ENCODE measurements at places on chromosomes 1 and 21.

- DNase-seq, result no peak
Measured at GRCh38 chr1:3588395-3588794, 22.9 kb downstream of the MEGF6 start.

DNA sequence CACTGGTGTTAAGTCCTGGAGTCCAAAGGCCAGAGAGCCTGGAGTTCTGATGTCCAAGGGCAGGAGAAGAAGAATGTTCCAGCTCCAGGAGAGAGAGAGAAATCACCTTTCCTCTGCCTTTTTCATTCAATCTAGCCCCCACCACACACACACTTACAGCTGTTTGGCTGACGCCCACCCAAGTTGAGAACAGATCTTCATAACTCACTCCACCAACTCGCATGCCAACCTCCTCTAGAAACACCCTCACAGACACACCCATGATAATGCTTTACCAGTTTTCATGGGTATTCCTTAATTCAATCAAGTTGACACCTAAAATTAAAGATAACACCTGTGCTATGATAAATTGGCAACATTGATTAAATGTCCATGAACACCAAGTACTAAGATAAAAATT lies 42.0 kb downstream of the MNDA start:
- DNase-seq, result no peak

GRCh38 chr1:44724955-44725698 lies 5.8 kb downstream of the RNU5D-1 start:
- no peak for DNase-seq

GRCh38 chr1:230747127-230747730 lies at the start of gene CAPN9:
Gene CAPN9, plus strand, starts transcription at chr1:230747388. Its CDS starts 109 bp downstream, at chr1:230747497.
- DNase-seq, result no peak

DNA sequence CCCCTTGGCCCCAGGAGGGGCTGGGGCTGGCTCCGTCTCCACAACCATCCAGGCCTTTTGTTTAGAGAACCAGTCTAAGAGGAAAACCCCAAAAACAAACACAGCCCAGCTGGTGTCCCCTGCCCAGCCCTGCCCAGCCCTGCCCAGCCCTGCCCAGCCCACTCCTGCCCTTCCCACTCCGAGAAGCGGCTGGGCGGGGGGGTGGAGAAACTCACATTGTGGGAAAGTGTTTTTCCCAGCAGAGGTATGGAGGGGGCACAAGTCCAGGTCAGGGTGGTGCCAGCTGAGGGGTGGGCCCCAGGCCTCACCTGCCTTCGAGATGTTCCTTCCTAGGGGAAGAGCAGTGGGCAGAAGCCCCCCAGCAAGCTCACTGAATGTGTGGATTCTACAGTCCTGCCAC lies 10.0 kb upstream of the FAM131C start:
- DNase-seq, result no peak

DNA sequence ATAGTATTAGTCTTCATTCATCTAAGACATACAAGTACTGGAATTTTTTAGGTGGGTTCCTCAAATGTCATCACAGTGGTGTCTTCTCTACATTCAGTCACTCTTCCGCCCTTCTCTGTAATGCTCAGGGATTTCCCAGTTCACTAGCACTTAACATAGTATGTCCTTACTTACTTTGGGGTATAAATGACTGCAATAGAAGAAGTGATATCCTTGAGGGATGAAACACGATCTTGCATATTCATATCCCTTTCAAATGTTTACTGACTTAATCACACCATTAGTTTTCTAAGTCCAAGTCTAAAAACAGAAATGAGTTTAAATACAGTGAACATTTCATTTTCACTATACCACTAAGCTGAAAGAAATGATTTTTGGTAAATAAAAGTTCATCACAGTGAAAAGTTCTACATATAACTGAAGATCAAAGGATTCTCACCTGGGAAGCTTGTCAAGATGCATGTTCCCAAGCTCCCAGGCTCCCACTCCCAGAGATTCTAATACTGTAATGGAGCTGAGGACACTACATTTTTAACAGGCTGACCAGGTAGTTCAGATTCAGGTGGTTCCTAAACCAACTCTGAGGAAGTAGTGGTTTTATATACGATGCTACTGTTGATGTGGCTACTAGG lies 29.7 kb downstream of the MRPL39 start:
- DNase-seq, result no peak

DNA sequence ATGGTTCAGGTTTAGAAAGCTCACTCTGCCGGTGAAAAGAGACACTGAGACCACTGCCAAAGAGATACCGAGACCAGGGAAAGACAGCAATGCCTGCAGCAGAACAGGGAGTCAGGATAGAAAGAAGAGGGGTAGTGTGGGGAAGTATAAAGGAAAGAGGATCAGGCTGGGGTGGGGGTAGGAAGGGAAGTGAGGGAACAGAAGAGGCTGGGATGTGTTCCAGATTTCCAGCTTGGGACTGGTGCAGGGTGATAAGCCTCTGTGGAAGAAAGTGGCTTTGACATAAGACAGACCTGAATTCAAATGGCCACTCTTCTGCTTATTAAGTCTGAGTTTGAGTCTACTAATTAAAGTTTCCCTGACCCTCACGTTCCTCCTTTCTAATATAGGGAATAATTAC lies 105.9 kb downstream of the PIK3R3 start:
- DNase-seq, result no peak

GRCh38 chr1:181044449-181044966 lies 10.7 kb downstream of the MR1 start:
- DNase-seq, result no peak

GRCh38 chr1:28973596-28974421 lies 59.4 kb downstream of the EPB41 start:
- peak; percentile 16 for DNase-seq

DNA sequence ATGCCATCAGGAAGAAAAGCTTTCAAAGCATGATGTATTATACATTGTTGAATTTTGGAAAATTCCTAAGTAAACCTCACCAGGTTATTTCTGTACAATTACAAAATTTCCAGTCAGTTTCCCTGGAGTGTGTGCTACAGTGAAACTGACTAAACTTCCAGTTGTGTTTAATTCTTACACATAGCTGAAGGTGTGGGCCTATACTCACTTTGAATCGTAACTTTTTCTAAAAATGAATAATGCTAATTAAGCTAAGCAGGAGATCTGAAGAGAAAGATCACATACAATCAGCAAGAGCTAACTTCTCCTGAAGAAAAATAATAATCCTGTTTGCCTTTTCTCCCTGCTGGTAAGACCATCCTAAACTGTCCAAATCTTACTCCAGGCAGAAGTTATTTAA lies 537.2 kb upstream of the PBX1 start:
- no peak for DNase-seq

- DNase-seq, result no peak
Measured at GRCh38 chr1:172338295-172338735, 82.2 kb upstream of the C1orf105 start.

GRCh38 chr1:74689621-74690363 lies 16.2 kb upstream of the ERICH3 start:
- DNase-seq, result peak; percentile 37

GRCh38 chr1:221159608-221160007 lies 280.4 kb downstream of the HLX start:
- DNase-seq, result no peak

DNA sequence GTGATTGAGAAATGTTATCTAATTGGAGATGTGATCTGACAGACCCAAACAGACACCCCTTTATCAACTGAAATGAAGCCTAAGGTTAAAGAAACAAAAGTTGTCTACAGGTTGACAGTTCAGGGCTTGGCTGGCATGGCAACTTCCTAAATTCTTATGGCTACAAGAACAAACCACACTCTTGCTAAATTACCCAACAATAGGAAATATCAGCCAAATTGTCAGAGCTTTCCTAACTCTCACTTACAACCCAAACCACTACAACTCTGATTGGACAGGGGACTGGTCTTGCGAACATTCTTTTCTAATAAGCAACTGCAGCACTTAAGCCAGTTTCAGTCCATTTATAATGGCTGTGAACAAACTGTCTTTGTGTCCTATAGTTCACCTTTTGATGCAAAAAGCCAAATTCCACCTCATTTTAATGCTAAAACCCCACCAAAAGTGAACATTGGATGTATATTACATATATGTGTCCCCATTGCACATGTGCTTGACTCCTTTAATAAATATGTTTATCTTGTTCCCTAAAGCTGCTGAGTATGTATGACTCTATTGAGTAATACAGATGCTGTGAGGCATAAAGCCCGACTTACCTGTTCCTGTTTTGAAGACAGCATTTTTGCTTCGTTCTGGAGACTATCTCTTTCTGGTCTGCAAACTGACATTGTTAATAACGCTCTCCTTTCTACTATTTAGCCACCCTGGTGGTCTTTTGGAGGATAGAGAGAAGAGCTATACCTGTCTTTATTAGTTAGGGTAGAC lies 101.3 kb upstream of the HMCN1 start:
- DNase-seq, result peak; percentile 63

GRCh38 chr21:16569679-16570078 lies 839.9 kb downstream of the USP25 start:
- DNase-seq, result no peak

- no peak for DNase-seq
Measured at GRCh38 chr1:79694241-79694640, 687.7 kb upstream of the ADGRL4 start.

DNA sequence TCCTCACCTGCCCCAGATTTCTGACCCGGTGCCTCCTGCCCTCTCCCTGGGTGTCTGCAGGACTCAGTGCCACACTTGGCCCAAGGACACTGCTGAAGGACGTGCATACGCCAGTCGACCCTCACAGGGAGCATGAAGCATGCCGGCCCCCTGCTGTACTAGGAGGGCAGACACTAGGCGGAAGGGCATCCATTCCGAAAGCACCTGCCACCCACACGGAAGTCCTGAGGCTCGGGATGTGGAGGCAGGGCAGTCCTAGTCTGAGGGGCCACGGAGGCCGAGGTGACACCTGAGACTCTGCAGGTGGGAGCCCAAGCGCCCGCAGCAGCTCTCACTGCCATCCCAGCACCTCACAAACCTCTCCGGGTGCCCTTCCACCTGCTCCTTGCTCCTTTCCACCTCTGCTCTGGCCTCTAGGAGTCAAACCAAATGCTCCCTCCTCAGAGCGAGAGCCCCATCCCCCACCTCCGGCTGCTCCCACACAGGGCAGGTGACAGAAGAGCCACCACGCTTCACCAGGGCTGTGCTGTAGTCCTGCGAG lies 2.4 kb downstream of the NPHP4 start:
- no peak for DNase-seq

- no peak for DNase-seq
Measured at GRCh38 chr1:209751627-209752231, 4.1 kb upstream of the TRAF3IP3 start.

- no peak for DNase-seq
Measured at GRCh38 chr1:89945852-89946476, 48.9 kb upstream of the ZNF326 start.

GRCh38 chr1:44020464-44020863 lies 10.8 kb downstream of the SLC6A9 start:
- DNase-seq, result no peak

- DNase-seq, result no peak
Measured at GRCh38 chr1:236862615-236863211, 67.6 kb downstream of the MTR start.

- no peak for DNase-seq
Measured at GRCh38 chr1:233606813-233607212, 7.1 kb upstream of the KCNK1 start.

Measured in GM04504 (cell line).